ENCODE measurements at places on chromosomes 16 and 17.

- H3K36me3 ChIP-seq = no peaks in the 10 kb centered on the region
- H3K27me3 ChIP-seq = peaks cover 2% of the 10 kb centered on the region
- DNase-seq = no peak
- no peak overlapping the region for H3K4me3 ChIP-seq
Observed at GRCh38 chr17:34386697-34387550, 23.9 kb upstream of the CCL1 start.

DNA sequence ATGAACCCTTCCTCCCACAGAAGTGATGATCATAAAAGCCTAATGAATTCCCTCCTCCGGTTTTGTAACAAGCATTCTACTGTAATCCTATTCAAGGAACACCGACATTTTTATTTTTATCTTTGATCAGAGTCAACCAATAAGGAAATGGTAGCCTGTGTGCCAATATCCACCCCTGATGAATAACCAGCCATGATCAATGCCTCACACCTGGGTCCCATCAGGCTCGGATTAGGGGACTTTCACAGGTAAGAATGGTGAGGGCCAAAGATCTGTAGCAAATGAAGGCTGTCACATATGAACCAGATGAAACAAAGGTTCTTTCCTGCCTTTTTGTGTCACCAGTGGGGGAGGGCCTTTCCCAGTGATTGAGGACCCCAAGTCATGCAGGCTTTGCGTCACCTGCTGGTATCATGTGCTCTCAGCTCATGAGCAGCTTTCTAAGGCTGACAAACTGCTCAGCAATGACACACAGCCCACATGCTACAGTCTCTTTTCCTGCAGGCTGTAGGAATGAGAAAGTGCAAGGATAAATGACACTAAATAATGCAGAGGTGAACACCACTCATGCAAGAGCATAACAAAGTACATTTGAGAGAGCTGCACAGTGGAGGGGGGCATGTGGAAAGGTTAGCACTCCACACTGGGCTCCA lies 34.9 kb downstream of the TOM1L2 start:
- H3K4me3 ChIP-seq = no peak overlapping the region

- H3K27ac ChIP-seq = peak overlapping the region; percentile 50
- H3K4me3 ChIP-seq = no peak overlapping the region
- H3K4me1 ChIP-seq = peaks cover 6% of the 10 kb centered on the region
- H3K27me3 ChIP-seq = peaks cover 2% of the 10 kb centered on the region
- no peak for DNase-seq
- no peaks in the 10 kb centered on the region for H3K36me3 ChIP-seq
Observed at GRCh38 chr17:4725646-4726310, 5.5 kb upstream of the MED11 start.

GRCh38 chr16:83743241-83743640 lies 64.5 kb upstream of the HSBP1 start:
- no peaks in the 10 kb centered on the region for H3K4me1 ChIP-seq
- no peak for DNase-seq
- H3K27ac ChIP-seq = no peak overlapping the region
- H3K36me3 ChIP-seq = no peaks in the 10 kb centered on the region

DNA sequence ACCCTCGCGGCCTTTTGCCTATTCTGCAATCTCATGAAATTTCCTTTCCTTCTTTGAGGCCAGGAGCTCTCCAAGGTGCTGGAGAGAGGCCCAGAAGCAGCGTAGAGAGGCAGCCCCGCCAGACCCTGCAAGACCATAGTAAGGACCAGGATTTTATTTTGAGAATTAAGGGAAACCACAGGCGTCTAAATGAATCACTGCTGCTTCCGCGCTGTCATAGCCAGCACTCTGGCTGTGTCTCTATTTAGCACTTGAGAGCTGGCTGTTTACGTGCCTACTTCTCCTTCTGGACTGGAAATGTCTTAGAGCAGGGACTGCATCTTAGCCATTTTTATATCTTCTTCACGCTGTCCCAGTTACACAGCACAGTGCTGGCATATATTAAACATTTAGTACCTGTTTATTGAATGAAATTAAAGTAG lies 37.6 kb upstream of the PIRT start:
- H3K27me3 ChIP-seq = no peaks in the 10 kb centered on the region
- H3K36me3 ChIP-seq = no peaks in the 10 kb centered on the region

Data from endothelial cell (in vitro differentiated cells).